ENCODE measurements at places on chromosomes 4 and X. TPM values are rescaled to one million over a fixed set of nuclear protein-coding genes. Genes with fewer than 3 reads are reported as not detected.

The STOX2 gene
- 3.3 TPM for polyA plus RNA-seq

DNA sequence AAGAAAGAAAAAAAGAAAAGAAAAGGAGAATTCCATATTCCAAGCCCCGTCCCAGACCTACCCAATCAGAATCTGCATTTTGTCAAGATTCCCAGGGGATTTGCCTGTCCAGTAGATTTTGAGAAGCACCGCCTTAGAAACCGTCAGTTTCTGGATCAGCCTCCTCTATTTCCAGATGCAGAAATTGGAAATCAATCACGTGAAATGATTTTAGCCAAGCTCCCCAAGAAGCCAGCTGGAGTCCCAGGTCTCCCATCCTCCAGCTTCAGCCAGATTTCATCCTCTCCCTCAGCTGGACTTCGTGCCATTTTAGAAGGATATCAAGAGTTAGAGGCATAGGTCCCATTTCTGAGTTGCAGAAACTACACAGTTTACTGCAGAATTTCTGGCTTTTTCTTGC, 629.3 kb downstream of the MID1IP1 start:
- DNase-seq: no peak

The CT45A1 gene
- not detected for polyA plus RNA-seq

DNA sequence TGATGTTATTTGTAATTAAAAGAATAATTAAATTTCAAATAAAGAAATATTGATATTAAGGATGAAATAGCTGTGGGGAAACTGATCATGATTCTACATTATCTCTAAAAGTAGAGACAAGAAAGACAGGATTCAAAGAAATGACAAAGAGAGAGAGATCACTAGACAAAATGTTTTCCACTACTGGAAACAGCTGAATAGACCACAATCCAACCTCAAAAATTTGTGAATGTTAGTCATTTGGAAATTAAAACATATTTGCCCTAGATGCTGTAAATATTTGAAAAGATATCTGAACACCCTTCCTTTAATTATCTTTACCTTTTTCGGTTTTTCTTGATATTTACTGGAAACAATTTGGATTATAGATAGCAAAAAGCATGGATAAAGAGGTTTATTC, 414.9 kb downstream of the CENPC start:
- no peak for DNase-seq

GRCh38 chr4:17544205-17544604, 29.2 kb downstream of the CLRN2 start:
- no peak for DNase-seq

DNA sequence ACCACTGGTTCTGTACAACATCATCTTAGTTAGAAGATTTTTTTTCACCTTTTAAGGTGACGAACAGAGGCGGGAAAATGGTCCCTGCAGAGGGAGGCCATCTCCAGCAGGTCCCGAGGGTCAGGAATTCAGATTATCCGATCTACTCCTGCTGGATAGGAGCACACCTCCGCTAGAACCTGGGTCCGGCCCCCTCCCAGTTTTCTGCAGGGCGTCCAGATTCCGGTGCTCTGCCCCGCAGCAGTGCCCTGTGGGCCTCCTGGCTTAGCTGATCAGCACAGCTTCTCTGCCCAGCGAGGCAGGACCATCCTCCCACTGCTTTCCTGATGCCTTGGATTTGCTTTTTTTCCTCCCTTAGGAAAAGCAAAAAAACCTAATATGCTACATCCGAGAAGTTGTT, 2.3 kb downstream of the TBL1X start:
- peak; percentile 8 for DNase-seq
